ENCODE measurements at places on chromosomes 5 and 9.

DNA sequence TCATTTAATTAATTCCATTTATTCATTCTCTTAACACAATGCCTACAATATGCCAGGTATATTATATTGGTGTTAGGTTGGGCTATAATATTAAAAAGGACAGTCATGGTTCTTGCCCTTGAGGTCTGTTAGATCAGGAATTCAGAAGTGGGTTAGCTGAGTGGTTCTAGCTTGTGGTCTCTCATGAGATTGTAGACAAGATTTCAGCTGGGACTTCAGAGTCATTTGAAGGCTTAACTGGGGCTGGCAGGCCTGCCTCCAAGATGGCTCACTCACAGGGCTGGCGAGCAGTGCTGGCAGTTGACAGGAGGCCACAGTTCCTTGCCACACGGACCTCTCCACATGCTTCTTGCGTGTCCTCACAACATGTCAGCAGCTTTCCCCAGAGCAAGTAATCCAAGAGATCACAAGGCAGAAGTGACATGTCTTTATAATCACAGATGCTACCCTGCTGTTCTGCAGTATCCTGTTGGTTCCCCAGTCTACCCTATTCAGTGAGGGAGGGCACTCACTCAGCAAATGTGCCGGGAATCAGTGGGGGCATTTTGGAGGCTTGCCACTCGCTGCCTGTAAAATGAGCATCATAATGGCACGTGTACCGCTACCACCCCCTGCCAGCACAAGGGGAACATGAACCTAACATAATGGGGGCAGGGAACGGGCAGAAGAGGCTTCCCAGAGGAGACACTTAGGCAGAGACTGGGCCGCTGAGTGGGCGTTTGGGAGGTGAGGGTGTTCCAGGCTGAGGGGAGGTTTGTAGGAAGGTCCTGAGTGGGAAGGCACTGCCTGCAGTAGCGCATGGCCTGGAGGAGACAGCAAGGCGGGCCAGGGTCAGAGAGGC lies 70.0 kb downstream of the EXOSC2 start:
- no peak for DNase-seq

GRCh38 chr9:79116709-79117108 lies 455.1 kb upstream of the TLE4 start:
- no peak for DNase-seq

DNA sequence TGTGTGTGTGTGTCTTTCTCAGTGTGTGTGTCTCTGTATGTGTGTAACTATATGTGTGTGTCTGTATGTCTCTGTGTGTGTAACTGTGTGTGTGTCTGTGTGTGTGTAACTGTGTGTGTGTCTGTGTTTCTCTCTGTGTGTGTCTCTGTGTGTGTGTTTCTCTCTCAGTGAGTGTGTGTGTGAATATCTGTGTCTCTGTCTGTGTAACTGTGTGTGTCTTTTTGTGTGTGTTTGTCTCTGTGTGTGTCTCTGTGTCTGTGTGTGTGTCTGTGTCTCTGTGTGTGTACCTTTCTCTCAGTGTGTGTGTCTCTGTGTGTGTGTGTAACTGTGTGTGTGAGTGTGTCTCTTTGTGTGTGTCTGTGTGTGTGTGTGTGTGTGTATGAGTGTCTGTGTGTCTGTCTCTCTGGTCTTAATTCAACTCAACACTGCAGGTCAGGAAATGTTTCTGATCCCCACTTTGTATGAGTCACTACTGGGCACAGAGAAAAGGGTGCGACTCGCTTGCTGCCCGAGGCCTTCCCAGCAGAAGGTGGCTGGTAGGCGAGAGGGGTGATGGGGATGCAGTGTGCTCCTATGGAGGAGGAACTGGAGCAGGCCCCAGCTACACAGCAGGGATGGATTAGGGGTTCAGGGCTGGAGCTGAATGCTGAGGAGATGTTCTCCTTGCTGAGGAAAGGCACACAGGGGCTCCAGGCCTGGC lies 52.1 kb downstream of the NSG2 start:
- DNase-seq: no peak

GRCh38 chr9:5787220-5787619 lies 45.7 kb downstream of the ERMP1 start:
- DNase-seq: no peak

DNA sequence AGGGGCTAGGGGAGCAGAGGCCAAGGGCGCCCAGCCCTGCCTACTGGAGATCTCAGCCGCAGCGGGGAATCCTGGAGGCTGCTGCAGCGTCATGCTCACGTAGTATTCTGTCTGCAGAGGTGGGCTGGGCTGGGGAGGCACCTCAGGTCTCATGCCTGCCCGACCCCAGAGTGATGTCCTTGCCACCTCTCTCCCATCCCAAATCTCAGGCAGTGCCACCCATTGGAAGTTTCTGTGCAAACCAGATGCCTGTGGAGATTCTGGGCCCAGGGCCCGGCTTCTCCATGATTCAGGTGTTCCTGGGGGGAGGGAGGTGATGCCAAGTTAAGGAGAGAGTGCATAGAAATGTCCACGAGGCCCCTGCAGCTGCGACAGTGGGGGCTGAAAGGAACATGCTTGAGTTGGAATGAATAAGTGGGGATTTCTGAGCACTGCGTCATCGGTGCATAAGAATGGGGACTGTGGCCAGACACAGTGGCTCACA lies 72.0 kb downstream of the ANKRD33B start:
- no peak for DNase-seq

Data from glutamatergic neuron (in vitro differentiated cells).